Activated CD4-positive, CD25-positive, alpha-beta regulatory T cell treated with anti-CD3 and anti-CD28 coated beads, Interleukin-2, amount 50 U/mL, for 24 hours (primary cell): ENCODE measurements at places on chromosomes 2 and 18.

- ATAC-seq: no peak
Measured at GRCh38 chr2:39241588-39241987, 2.2 kb downstream of the CDKL4 start.

- ATAC-seq: no peak
Measured at GRCh38 chr2:141639809-141640208, 491.0 kb downstream of the LRP1B start.

DNA sequence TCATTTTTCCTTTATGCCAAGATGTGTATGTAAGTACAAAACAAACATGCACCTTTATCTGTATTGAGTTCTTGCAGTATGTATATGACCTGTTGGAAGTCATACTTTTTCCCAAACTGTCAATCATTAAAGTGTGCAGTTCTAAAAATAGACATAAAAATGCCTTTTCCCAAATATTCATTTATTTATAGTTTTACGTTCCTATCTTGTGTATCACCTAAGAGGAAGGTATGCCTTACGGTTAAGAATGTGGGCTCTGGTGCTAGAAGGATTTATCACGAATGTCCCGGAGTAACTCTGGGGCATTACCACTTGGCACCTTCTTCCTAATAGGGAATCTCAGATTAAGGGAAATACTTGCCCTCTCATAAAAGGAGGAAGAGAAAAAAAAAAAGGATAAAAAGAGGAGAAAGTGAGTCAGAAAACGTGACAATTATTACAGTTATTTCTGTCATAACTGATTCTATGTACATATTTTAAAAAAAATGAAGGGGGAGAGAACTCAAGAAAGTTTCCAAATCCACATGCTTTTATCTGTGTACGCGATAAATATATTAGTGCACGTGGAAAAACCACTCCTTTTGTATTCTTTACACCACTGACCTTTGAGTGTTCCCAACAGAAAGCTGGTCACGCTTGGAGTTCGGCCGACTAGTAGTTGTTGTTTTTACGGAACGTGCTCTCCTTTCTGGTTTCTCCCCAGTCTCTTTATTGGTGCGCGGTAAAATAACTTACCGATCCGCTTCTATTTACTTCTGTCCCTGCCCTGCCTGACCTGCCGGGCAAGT, 721 bp downstream of the MCEE start:
- no peak for ATAC-seq

DNA sequence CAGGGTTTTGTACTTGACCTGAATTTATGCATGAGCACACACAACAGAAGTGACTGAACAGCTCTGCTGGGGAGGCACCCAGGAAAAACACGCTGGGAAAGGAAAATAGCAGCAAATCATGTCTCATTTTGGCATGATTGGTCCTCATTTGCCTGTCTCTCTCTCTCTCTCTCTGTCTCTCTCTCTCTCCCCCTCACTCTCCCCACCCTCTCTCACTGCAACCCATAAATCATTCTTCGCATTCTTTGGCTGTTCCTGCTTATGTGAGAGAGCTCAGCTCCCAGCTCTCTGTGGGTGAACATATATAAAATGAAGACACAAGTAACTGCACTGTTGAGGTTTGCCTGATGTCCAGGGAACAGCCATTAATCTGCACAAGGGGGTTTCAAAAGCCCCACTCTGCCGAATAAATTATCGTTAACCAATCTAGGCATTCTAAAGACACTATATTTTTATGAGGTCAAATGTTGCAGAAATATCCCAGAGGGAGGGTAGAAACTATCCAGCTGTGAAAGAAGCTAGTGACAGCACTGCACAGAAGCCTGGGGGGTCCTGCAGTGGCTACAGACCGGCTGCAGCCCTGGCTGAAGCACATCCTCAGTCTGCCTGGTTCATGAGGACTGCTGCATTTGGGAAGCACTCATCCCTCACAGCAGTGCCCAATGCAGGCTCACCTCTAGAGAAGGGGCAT, 260.3 kb downstream of the AFF3 start:
- ATAC-seq: no peak
